ENCODE measurements at places on chromosomes 5 and 9.

GRCh38 chr5:181042722-181043121 lies 2.7 kb downstream of the BTNL9 start:
- DNase-seq: no peak

DNA sequence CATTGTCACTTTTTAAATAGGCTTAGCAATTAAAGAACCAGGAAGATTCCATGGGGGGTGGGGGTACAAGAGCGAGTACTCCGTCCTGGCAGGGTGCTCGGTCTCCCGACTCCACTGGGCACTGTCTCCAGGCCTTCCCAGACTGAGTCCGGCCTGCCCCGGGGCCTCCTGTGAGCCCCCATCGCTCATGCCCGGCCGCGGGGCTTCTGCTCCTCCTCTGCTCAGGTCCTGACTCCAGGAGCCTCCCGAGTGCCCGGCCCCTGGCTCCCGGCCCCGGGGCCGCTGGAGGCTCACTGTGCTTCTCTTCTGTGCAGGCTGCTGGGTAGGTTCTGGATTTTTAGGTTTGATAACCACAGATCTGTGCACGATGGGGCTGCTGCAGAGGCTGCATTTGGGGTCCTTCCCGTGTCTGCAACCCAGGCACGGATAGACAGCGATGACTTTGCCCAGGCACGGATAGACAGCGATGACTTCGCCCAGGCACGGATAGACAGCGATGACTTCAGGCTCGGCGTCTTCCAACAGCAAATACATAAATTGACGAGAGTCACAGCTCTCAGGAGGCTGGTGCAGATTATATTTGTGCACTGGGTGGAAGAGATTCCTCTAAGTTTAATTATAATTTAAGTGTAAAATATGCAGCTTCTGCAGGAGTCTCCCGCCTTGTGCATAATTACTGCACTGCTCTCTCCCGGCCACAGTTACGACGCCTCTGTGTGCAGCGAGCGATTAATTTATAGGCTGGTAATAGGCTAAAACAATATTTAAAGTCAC lies 74.8 kb upstream of the RXRA start:
- DNase-seq: no peak

- DNase-seq: no peak
Observed at GRCh38 chr9:86643946-86644674, 289.9 kb upstream of the TUT7 start.

GRCh38 chr5:151081431-151082281 lies 822 bp upstream of the TNIP1 start:
- DNase-seq: no peak

DNA sequence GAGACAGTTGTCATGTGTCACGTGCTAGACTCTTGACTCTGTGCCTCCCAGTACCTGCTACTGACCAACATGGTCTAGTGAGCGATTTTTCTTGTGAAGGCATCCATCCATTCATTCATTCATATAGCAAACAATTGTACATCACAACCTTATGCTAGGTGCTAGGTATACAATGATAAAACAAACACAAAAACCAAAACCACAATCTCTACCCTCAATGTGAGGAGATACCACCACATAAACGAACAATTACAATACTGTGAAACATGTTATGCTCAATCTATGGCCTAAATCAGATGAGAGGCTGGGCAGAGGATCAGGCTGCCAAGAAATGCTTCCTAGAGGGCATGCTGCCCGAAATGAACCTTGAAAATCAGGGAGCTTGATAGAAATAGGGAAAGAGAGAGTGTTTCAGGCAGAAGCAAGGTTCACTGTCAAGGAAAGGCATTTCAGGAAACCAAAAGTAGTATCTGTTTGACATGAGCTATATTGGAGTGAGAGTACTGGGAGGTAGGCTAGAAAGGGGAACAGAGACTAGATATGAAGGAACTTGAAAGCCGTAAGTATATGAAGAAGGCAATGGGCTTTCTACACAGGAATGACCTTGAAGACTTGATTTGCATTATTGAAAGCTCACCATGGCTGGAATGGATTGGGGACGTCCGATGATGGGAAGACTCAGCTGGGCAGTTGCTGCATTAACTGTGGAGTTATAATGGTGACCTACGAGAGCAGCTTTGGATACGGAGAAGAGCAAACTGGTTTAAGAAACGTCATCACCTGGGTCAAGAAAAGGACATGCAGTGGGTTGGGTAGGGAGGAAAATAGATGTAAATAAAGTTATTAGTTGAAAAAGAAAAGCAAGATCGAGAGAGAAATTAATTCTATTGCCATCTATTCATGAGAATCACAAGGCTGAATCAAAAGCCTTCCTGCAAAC lies 90.1 kb downstream of the THBS4 start:
- DNase-seq: no peak

GRCh38 chr9:69931340-69931739 lies 110.7 kb downstream of the CFAP95 start:
- DNase-seq: no peak

DNA sequence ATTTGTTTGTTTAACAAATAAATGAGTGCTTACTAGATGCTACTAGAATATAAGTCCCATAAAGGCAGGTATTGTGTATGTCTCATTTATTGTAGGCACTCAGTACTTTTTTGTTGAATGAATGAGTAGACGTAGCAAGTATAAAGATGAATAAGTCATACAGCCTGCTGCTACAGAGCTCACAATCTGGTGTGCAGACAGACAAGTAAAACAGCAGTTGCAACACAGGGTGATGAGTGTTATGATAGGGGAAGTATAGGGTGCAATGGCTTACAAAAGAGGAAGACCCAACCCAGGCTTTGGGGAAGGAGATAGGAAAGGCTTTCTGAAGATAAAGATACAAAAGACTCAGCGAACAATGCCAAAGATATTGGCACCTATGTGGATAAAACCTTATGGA lies 47.7 kb downstream of the SH3RF2 start:
- no peak for DNase-seq

DNA sequence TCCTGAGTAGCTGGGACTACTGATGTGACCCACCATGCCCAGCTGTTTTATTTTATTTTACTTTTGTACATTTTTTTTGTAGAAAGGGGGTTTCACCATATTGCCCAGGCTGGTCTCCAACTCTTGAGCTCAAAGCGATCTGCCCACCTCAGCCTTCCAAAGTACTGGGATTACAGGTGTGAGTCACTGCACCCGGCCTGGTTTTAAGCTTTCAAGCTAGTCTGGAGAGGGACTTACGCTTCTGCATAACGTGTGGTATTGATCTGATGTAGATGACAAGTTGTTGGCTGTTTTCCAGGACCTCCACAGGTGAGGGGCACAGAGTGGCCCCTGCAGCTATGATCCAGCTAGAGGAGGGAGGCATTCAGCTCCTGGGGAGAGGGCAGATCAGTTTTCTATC lies 6.8 kb upstream of the CCL21 start:
- DNase-seq: no peak

DNA sequence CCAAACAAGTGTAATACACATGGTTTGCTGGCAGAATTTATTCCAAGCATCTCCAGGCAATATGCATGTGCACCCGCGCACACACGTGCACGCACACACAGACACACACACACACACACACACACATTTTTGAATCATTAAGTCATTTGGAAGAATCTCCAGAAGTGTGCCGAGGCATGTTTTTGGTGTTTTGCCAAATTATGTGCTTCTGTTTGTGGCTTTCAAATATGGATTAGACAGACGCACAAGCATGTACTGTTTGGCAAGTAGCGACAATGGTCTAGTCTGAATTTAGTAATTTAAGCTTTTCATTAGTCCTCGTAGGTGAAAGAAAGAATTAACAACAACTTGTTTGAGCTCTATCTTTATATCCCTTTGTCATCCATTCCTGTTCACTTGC lies 36.7 kb downstream of the NFIB start:
- no peak for DNase-seq

DNA sequence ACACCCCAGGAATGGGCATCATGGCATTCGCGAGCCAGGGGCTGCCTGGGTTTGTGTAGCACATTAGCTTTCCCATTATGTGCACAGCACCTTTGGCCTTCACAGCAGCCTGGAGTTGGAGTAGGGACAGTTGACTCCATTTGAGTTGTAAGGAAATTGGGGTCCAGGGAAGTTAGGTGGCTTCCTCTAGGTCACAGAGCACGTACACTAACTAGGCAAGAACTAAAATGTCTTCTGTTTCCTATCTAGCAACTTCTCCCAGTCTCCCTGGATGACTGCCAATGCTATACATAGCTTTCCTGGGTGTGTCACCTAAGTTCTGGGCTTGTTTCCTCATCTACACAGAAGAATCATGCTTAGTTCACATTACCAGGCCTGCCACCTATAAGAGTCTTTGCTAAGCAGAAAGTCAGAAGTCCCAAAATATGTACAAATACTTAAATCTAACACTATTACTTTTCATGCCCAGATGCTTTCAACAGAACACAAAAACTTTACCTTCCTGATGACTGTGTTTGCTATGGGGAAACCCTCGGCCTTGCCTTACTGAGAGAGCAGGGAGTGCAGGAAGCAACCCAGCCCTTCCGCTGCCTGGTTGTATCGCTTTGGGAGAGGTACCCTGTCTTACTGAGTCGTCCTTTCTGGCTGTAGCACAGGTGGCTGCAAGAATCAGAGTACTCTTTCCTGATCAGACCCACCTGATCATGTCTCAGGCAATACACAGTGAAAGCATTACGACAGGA lies 12.0 kb downstream of the MACROH2A1 start:
- no peak for DNase-seq

- no peak for DNase-seq
Observed at GRCh38 chr5:1783216-1783554, 16.5 kb downstream of the MRPL36 start.

- no peak for DNase-seq
Observed at GRCh38 chr5:124692324-124692723, 54.1 kb downstream of the ZNF608 start.

- no peak for DNase-seq
Observed at GRCh38 chr9:87642330-87643106, 83.4 kb upstream of the CTSL start.

DNA sequence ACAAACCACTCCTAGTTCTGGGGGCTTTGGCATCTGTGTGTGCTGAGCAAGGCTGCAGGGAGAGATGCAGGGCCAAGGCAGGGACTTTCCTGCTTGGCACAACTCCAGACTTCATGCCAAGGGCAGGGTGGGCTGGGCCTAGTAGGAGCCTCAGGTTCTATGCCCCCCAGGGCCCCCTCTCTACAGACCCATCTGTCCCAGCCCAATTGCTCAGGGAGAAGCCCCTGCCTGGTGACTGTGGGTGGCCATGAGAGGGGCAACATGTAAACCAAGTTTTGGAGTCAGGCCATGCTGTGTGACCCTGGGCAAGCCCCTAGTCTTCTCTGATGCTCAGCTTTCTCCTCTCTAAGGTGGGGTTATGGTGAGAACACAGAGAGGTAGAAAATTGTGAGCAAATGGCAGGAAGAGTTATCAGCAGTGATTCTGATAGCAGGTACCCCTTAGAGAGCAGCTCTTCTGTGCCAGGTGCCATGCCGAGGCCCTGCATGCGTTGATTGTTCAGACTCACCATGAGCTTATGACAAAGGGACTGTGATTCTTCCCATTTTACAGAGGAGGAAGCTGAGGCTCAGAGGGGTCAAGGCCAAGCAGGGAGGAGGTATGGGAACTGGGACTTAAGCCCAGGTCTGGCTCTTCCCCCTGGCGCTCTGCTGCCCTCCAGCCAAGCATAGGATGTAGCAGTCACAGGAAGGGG lies 5.2 kb downstream of the OLFML2A start:
- no peak for DNase-seq

DNA sequence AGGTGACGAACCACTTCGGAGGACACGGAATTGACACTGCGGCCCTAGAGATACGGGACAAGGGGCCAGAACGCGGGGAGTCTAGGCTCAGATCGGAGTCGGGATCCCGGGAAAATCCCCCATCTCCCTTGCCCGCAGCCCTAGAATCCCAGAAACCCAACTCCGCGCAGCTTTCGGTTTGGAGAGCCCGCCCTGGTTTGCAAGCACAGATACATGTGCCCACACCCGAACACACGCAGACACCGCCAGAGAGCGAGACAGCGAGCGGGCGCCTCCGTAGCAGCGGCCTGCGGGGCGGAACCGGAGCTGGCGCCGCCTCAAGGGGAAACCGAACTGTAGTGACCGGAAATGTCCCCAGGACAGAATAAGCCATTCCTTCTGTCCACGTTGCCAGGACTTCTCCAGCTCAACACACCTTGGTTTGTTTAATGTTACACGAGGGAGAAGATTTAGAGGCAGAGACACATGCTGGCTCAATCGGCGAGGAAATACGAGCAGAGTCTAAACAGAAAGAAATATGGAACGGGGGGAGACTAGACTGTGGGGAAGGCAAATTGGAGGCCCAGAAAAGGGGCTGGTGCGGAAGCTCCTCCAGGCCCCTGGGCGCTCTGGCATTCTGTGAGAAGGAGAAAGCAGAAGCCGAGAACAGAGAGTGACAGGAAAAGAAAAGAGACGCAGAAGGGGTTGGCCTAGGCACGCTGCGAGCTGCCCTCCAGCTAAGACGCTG lies 2.9 kb upstream of the PAX5 start:
- DNase-seq: peak; percentile 31

- no peak for DNase-seq
Observed at GRCh38 chr9:135950135-135950682, 11.0 kb downstream of the UBAC1 start.

- no peak for DNase-seq
Observed at GRCh38 chr9:116238225-116238624, 84.6 kb downstream of the PAPPA start.

DNA sequence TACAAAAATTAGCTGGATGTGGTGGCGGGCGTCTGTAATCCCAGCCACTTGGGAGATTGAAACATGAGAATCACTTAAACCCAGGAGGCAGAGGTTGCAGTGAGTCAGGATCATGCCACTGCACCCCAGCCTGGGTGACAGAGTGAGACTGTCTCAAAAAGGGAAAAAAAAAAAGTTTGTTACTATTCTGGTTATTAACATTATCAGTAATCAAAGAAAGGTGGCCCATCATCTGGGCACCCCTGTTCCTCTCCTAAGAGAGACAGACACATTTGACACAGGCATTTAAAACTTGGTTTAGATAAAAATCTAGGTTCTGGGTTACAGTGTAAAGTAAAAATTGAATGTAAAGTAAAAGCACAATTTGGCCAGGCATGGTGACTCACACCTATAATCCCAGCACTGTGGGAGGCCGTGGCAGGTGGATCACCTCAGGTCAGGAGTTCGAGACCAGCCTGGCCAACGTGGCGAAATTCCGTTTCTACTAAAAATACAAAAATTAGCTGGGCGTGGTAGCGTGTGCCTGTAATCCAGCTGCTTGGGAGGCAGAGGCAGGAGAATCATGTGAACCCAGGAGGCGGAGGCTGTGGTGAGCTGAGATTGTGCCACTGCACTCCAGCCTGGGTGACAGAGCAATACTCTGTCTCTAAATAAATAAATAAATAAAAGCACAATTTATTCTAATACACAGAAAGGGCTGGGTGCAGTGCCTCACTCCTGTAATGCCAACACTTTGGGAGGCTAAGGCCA lies 16.7 kb upstream of the PHYHD1 start:
- DNase-seq: no peak

DNA sequence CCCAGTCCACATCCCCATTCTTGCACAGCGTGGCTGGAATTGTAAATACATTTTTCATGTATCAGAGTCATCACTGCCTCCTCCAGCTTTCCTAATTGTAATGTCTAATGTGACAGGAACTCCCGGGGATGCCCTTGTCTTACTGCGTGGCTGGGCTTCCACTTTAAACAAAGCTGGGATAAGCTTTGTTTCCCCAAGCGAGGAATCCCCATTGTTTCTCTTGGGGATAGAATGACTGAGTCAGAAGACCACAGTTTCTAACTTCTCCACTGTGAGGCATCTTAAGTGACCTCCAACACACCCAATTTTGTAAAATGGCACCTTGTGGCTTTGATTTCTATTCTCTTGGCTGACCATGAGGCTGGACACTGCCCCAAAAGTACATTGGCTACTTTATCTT lies 22.4 kb downstream of the ARPC5L start:
- DNase-seq: no peak

- DNase-seq: no peak
Observed at GRCh38 chr9:114516913-114517312, 11.6 kb upstream of the WHRN start.

GRCh38 chr5:136230176-136230575 lies 37.2 kb upstream of the SMIM32 start:
- DNase-seq: no peak

Data from NCI-H774 (cell line).